ENCODE measurements at places on chromosomes 7 and 10.
A peak's percentile ranks its signal among the peaks of the same experiment; 100 is the strongest.

- DNase-seq = no peak
These were observed 192.6 kb downstream of the TNS3 start for GRCh38 chr7:47389171-47389922.

DNA sequence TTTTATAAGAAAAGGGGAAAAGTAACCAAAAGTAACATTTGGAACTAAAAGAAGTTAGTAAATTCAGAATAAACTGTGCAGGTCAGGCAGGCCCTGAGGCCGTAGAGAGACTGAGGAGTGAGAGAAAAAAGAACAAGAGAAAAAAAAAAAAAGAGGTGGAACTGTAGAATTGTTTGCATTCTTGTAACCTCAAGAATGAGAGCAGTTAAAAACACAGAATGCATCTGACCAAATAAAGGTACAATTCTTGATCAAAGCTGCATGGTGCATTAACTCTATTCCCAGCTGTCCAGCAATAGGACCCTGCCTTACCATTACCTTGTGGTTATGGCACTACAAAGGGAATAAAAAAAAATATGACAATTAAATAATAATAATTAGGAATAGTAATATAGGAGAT lies 170.1 kb upstream of the SEMA3A start:
- no peak for DNase-seq

DNA sequence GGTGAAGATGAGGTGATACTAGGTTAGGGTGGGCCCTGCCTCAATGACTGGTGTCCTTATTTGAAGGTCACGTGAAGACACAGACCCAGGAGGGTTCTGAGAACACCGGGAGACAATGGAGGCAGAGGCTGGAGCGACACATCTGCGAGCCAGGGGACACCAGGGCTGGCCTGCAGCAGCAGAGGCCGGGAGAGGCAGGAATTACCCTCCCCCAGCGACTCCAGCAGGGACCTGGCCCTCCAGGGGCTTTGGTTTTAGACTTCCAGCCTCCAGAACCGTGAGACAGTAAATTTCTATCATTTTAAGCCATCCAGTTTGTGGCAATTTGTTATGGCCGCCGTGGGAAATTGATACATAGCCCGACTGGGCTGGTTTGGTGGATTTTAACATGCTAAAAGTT lies 152.2 kb downstream of the DNAJB6 start:
- DNase-seq = no peak

GRCh38 chr10:93461807-93462178 lies 20.3 kb downstream of the MYOF start:
- peak; percentile 91 for DNase-seq

DNA sequence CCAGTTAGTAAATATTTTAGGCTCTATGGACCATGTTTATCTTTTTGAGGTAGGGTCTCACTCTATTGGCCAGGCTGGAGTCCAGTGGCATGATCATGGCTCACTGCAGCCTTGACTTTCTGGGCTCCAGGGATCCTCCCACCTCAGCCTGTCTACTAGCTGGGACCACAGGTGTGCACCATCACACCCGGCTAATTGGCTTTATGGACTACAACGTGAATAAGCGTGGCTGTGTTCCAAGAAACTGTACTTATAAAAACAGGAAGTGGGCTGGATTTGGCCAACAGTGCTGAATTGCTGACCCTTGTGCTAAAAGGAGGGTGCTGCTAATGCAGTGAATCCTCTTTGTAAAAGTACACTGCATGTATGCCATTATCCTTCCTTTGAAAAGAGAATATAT lies 111.7 kb upstream of the CDK13 start:
- DNase-seq = peak; percentile 51

- DNase-seq = no peak
These were observed 219.6 kb downstream of the ARHGAP12 start for GRCh38 chr10:31709028-31709427.
